ENCODE measurements at places on chromosomes 1 and 21. TPM values are rescaled to one million over a fixed set of nuclear protein-coding genes. Genes with fewer than 3 reads are reported as not detected.
A peak's percentile ranks its signal among the peaks of the same experiment; 100 is the strongest.

DNA sequence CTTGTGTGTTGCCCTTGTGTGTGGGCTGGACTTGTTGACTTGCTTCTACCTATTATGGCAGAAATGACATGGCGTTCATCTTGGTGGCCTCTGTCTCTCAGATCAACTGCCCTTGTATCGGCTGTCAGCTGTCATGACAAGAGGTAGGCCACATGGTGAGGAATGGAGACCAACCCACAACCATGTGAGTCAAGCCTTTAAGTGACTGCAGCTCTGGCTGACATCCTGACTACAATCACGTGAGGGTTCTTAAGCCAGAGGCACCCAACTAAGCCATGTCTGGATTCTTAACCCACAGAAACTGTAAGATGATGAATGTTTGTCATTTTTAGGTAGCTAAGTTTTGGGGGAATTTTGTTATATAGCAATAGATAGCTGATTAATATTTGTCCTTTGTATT is 82.1 kb downstream of the KCND3 start:
- H3K4me1 ChIP-seq, result no peaks in the 10 kb centered on the region
- no peak for DNase-seq
- no peak overlapping the region for H3K27ac ChIP-seq
- H3K4me3 ChIP-seq, result no peak overlapping the region
- H3K36me3 ChIP-seq, result no peaks in the 10 kb centered on the region

DNA sequence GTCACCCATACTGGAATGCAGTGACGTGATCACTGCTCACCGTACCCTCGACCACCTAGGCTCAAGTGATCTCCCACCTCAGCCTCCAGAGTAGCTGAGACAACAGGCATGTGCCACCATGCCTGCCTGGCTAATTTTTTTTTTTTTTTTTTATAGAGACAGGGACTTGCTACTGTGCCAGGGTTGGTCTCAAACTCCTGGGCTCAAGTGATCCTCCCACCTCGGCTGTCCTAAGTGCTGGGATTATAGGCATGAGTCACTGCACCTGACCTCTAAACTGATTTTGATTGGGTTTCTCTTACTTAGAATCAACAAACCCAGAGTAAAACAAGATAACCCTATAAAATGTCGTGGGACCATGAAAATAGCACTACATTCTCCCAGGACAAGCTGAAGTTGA is 112.0 kb downstream of the UBE2U start:
- H3K36me3 ChIP-seq, result no peaks in the 10 kb centered on the region
- no peak overlapping the region for H3K27ac ChIP-seq
- no peaks in the 10 kb centered on the region for H3K27me3 ChIP-seq
- no peak for DNase-seq
- H3K4me1 ChIP-seq, result no peaks in the 10 kb centered on the region
- no peak overlapping the region for H3K4me3 ChIP-seq

DNA sequence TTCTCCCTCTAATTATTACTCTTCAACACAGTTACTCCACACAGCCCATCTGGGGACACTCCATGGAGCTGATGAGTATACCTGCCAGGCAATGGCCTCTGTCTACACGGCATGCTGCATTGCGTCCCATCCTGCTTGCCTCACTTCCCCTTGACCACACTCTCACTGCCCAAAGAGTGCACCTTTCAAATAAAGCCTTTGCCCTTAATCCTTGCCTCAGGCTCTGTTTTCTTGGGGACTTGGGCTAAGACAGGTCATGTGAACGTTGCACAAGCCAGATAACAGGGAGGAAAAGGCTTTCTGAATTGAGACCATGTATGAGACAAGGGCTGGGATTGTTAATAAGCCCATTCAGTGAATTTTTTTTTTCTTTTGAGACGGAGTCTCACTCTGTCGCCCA is 40.0 kb upstream of the SIM2 start:
- no peaks in the 10 kb centered on the region for H3K36me3 ChIP-seq

- H3K27me3 ChIP-seq, result no peaks in the 10 kb centered on the region
- DNase-seq, result no peak
- H3K27ac ChIP-seq, result no peak overlapping the region
- no peaks in the 10 kb centered on the region for H3K36me3 ChIP-seq
- peaks cover 74% of the 10 kb centered on the region for H3K4me1 ChIP-seq
These were observed 10.7 kb downstream of the EPHX1 start for GRCh38 chr1:225820522-225821120.

- no peaks in the 10 kb centered on the region for H3K4me1 ChIP-seq
- no peaks in the 10 kb centered on the region for H3K36me3 ChIP-seq
- no peak overlapping the region for H3K4me3 ChIP-seq
- DNase-seq, result no peak
- H3K27me3 ChIP-seq, result no peaks in the 10 kb centered on the region
These were observed 812.7 kb downstream of the PLA2G4A start for GRCh38 chr1:187641463-187641862.

DNA sequence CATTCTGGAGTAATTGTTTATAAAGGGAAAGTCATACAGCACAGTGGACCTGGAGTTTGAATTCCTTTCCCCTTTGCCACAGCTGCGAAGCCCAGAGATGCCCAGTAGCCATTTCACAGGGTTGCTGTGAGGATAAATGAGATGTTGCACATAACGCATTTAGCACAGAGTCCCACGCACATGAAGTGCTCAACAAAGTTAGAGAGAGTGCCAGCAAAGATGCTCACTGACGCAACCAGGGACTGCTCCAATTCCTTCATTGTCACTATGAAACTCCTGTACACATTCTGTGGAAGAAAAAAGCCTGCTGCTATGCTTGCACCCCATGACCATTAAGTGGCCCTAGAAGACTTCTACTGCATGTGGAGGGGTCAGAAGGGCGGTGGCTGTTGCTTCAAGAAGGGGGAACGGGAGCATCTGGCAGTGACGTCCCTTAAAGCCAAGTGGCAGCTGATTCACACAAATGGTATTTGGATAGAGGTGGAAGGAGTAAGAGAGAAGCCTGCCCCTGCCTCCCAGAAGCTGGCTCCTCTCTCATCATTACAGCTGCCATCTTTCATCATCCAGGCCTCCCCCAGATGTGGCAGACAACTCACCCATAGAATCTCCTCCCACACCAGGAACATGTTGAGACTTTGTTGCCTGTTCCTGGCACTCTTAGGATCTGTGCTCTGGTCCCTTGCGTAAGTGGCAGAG is 26.5 kb upstream of the VAV3 start:
- no peak overlapping the region for H3K27ac ChIP-seq
- H3K36me3 ChIP-seq, result no peaks in the 10 kb centered on the region
- no peak for DNase-seq
- H3K4me3 ChIP-seq, result no peak overlapping the region
- H3K4me1 ChIP-seq, result no peaks in the 10 kb centered on the region

GRCh38 chr1:172662464-172663109 is 3.7 kb downstream of the FASLG start:
- H3K27ac ChIP-seq, result no peak overlapping the region

GRCh38 chr1:158019171-158019868 is 25.9 kb downstream of the KIRREL1 start:
- no peak overlapping the region for H3K4me3 ChIP-seq
- peak; percentile 63 for DNase-seq
- H3K27ac ChIP-seq, result peak overlapping the region; percentile 76
- H3K4me1 ChIP-seq, result peaks cover 68% of the 10 kb centered on the region
- H3K27me3 ChIP-seq, result no peaks in the 10 kb centered on the region
- H3K36me3 ChIP-seq, result no peaks in the 10 kb centered on the region

DNA sequence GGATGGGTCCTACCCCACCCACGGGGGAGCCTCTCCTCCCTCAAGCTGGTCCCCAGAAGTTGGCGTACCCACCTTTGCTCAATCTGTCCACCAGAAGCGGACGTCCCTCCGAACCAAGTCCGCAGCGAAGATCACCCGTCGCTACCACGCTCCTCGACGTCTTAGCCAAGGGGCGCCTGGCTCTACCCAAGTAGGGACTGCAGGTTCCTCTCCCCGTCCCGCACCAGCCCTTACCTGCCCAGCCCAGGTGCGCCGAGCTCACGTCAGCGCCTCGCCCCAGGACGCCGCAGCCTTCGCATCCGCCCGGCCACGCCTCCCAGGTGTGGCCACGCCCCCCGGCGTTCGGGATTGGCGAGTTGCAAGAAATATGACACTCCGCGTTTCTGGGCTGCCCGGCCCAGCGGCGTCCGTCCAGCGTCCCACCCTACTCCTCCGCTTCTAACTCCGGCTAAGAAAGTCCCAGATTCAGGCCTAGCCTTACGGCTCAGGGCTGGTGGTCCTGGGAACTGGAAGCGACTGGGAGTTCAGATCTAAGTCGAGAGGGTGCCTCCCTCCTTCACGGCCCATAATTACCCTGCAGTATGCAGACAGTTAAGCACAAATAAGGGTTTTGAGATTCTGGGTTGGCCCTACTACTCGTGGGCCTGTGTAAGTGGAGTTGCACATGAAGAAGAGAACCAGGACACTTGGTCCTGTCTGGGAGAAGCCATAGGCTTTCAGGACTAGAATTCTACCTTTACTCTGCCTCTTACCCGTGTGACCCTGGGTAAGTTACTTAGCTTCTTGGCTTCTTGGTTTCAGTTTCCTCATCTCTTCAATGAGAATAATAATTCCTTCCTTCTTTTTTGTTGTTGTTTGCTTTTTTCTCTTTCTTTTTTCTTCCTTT is at the start of gene IRF6:
IRF6 (minus strand) TSS at position 268 of the 886 bp plus-strand sequence. CDS start 4,729 bp downstream, outside the sequence.
- H3K4me3 ChIP-seq, result peak within 1 kb of the TSS; percentile 54
- no peaks in the 10 kb centered on the region for H3K36me3 ChIP-seq
- H3K27ac ChIP-seq, result peak within 1 kb of the TSS; percentile 87
- H3K4me1 ChIP-seq, result no peaks in the 10 kb centered on the region
- peak; percentile 94 for DNase-seq

DNA sequence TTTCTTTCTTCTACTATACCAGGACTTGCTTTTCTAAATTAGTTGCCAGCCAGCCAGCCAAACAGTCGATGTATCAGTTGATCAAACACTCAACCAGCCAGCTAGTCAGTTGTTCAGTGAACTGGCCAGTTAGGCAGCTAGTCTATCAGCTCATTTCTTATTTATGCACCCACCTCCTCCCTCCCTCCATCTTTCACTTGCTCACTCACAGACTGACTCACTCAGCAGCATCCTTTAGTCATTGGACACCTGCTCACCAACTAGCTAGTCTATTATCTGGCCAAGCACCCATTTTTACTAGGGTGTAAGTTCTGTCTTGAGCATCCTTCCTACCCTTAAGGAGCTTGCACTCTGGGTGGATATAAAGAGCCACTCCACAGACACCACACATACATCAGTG is 5.9 kb upstream of the SPRR4 start:
- H3K27ac ChIP-seq, result no peak overlapping the region
- H3K4me3 ChIP-seq, result no peak overlapping the region
- no peaks in the 10 kb centered on the region for H3K4me1 ChIP-seq

DNA sequence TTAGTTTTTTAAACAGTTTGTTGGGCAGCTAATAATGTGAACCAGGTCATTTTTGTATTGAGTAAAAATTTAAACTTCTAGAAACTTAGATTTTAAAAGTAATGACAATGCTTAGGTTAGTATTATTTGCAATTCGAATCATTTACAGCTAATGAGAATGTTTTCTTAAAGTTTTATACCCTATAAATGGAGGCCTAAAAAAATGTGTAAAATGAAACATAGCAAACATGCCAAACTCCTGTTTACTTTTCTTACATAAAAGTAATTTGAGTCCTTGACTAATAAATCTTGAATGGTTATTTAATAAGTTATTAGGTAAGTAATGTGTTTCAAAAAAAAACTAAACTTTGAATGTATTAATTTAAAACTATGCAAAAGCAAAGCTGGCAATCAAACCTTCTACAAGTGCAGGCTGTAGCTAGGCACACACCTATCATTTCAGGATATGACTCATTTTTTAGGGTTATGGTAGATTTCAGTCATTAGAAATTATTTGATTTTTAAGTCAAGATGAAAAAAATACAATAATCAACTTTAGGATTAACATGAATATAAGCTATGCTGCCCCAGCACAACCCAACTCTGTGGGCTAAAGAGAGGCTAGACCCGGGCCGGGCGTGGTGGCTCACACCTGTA is 41.5 kb downstream of the CLSTN1 start:
- H3K4me1 ChIP-seq, result no peaks in the 10 kb centered on the region
- no peaks in the 10 kb centered on the region for H3K27me3 ChIP-seq
- no peak overlapping the region for H3K27ac ChIP-seq
- no peak overlapping the region for H3K4me3 ChIP-seq
- no peak for DNase-seq
- H3K36me3 ChIP-seq, result no peaks in the 10 kb centered on the region

DNA sequence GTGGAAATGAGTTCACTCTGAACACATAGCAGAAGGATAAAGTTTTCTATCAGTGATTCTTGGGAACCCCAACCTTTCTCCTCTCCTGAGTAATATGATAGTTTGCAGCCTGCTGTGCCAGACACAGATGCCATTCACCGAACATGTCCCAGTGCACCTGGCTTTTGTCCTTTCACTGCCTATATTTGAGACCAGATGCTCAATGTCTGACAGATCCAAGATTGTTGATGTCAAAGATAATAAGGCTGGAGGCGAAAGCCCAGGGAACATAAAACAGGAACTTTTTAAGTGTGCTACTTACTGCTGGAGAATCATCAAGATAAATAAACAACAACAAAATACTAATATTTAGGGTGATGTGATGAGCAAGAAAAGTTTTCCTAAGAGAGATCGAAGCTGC is 139.3 kb downstream of the TIAM1 start:
- H3K27me3 ChIP-seq, result no peaks in the 10 kb centered on the region
- H3K4me3 ChIP-seq, result no peak overlapping the region

DNA sequence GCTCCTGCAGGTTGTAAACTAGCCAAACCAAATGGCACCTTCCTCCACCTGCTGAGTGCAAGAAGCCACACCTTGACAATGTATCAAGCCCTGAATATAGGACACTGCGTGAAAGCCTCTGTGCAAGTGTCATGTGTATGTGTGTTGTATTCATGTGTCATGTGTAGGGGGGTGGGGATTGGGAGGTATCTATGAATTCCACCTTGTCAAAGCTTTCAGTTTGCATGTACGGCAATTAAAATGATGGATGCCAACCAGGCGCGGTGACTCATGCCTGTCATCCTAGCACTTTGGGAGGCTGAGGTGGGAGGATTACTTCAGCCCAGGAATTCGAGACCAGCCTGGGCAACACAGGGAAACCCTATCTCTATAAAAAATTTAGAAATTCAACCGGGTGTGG is 19.8 kb downstream of the CD34 start:
- no peak overlapping the region for H3K4me3 ChIP-seq
- no peaks in the 10 kb centered on the region for H3K27me3 ChIP-seq
- no peak for DNase-seq
- H3K27ac ChIP-seq, result peak overlapping the region; percentile 81

- no peak for DNase-seq
- H3K4me3 ChIP-seq, result no peak overlapping the region
- peaks cover 10% of the 10 kb centered on the region for H3K4me1 ChIP-seq
- no peaks in the 10 kb centered on the region for H3K36me3 ChIP-seq
- no peak overlapping the region for H3K27ac ChIP-seq
These were observed 3.6 kb upstream of the MAN1A2 start for GRCh38 chr1:117363571-117364048.

The SPRR2B gene
- not detected for total RNA-seq

The ANGPTL3 gene
- not detected for total RNA-seq

The ABL2 gene
- total RNA-seq, result 21.9 TPM

The GPATCH4 gene
- 26.2 TPM for total RNA-seq

The OR10K2 gene
- total RNA-seq, result not detected

The ASTN1 gene
- 0.15 TPM for total RNA-seq

All from upper lobe of left lung (tissue), 6 donors.